ENCODE measurements at places on chromosomes 11 and 22. TPM values are rescaled to one million over a fixed set of nuclear protein-coding genes. Genes with fewer than 3 reads are reported as not detected.

Gene OR10D3
- not detected for total RNA-seq

Gene HTR3B
- not detected for total RNA-seq

DNA sequence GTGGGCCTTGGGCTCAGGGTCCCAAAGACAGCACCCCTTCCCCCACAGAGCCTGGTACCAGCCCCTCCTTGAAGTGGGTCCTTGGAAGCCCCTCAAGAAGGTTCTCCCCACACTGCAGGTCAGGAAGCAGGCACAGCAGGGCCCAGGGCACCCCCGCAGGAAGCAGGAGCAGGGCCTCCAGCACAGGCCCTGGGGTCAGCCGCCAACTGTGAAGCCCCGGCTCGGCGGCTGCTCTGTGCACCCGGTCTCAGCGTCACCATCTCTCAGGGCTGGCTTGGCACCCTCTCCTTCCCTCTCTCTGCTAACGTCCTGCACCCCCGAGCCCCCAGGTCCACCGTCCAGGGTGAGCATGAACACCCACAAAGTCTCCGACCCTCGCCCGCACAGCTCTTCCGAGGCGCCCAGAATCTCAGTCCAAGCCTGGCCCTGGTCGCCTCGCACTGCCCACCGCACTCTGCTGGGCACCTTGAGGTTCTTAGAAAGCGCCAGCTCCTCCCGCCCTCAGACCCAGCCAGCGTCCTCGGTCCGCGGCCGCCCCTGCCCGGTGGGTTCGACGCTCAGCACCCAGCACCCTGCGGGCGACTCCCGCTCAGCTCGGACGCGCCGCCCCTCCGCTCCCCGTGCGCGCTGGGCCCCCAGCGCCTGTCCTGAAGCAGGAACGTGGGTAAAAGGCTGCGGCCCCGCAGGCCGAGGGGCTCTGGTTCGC, 1.4 kb upstream of the SIGIRR start:
- DNase-seq, result no peak

Gene BTBD10
- total RNA-seq, result 42.2 TPM

Gene ART1
- total RNA-seq, result not detected

- no peak for DNase-seq
These were observed 95.0 kb downstream of the AMOTL1 start for GRCh38 chr11:94862926-94863880.

- DNase-seq, result peak; percentile 56
These were observed 115.1 kb upstream of the RASSF10 start for GRCh38 chr11:12893787-12894672.

DNA sequence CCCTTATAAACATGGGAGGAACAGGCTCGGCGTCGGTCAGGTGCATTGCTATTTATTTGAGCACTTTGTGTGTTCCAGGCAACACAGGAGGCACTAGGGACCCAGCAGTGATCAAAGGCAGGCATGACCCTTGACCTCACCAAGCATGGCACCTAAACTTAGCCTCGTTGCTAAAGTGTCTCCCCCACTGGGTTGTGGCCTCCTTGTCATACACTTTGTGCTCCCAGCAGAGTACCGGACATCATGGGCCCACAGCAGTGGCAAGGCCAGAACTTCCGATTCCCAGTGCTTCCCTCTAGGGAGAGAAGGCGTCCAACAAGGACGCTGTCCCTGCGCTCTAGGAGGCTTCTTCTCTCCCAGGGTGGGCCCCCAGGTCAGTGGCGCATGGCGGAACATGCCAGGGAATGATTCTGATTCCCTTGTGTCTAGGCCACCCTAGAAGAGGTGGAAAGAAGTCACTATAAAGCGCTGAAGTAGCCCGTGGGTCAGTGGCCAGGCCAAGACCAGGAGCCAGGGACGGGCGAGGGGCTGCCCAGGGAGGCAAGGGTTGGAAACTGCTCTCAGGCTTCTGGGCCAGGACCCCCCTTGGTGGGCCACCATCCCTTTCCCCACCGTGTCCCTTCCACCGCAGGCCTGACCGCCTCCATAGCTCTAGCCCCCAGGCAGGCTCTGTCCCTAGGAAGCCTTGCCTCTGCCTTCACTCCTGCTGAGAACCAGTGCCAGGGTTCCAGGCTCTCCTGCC, 19.7 kb downstream of the TOM1 start:
- no peak for DNase-seq

GRCh38 chr11:9574622-9575259, 1.3 kb downstream of the WEE1 start:
- peak; percentile 44 for DNase-seq

DNA sequence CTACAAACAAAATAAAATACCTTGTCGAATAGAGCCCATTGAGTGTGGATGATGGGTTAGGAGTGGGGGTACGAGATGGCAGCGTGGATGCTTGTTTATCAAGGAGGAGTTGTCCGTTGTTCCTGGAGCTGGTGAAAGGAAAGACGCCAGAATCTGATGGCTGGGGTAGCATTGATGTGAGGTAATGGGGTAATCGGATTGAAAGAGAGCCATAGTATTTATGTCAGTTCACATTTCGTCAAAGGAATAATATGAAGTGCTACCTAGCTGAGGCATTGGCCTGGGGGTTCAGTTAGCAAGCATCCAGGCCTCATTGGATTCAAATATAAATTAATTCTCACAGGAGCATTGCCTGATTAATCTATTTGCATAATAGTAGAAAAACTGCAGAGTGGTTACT, 16.9 kb upstream of the DBX1 start:
- DNase-seq, result no peak

GRCh38 chr11:36577859-36578258, 10.1 kb downstream of the RAG1 start:
- DNase-seq, result peak; percentile 38

GRCh38 chr22:30751529-30751928, 56.9 kb downstream of the OSBP2 start:
- no peak for DNase-seq

- peak; percentile 44 for DNase-seq
These were observed 728 bp downstream of the FANCF start for GRCh38 chr11:22624742-22625447.

DNA sequence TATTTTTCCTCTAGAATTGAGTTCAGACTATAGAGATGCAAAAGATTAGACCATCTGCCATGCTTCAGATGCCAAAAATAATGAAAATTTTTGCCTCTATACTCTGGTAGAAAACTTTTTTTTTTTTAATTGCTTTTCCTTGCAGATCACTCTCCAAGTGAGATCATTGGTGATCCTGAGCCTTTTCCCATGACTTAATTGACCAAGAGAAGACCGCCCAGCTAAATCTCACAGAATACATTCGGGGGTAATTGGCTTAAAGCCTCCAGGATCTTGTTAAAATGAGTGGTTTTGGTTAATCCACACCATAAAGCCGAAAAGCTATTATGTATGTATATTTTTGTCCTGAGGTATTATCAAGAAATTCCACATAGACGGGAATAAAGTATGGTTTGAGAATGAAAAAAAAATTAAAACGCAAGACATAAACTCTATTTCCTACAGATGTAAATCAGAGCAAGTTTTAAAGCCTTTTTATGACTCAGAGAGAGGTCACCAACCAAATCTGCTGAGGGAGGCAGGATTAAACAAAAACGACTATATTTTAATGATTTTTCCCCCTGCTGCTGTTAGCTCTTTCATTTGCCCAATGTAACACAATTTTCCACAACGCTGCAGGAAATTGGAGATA, 64.0 kb downstream of the PARVA start:
- DNase-seq, result peak; percentile 56

GRCh38 chr22:32534252-32535235, 59.9 kb downstream of the FBXO7 start:
- no peak for DNase-seq

GRCh38 chr11:79074547-79074946, 366.3 kb downstream of the TENM4 start:
- no peak for DNase-seq

DNA sequence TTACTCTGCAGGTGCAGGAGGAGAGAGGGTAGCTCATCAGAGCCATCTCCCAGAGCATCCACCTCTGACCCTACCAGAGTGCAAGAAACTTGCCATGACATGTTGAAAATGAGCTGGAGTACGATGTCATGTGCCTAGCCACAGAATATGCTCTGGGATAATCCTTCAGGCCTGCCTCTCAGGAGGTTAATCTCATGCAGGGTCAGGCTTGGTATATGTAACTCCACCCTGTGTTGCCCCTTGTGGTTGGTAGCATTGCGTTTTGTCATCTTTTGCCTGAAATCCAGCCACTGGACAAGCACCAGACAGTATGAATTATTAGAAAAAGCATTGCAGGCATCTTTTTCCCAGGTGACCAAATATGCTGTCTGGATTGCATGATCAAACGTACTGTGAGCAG, 36.2 kb downstream of the CNTF start:
- no peak for DNase-seq

Gene APOA5
- not detected for total RNA-seq

- DNase-seq, result peak; percentile 24
These were observed at the start of gene TRIM6 for GRCh38 chr11:5596607-5597201. Gene TRIM6 (plus strand): TSS chr11:5596637. CDS start chr11:5596898, 261 bp downstream.

DNA sequence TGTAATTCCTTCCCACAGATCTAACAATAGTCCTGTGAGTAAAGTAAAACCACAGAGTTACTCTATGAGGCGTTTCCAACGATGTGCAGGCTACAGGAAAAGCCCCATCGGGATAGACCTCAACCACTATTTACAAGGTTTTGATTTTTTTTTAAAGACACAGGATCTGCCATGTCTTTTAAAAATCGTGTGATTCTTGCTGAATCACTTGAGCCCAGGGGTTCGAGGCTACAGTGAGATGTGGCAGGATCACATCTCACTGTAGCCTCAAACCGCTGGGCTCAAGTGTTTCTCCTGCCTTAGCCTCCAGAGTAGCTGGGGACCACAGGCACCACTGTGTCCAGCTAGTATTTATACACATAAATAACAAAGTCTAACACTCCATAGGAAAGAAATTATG, 7.8 kb downstream of the TAF1D start:
- DNase-seq, result no peak
